Activated CD4-positive, alpha-beta T cell treated with anti-CD3 and anti-CD28 coated beads, Interleukin-2, amount 50 U/mL, for 1 hour (primary cell): ENCODE measurements at places on chromosomes 16 and 17.

- DNase-seq = no peak
Observed at GRCh38 chr16:25010542-25010941, 4.6 kb downstream of the ARHGAP17 start.

DNA sequence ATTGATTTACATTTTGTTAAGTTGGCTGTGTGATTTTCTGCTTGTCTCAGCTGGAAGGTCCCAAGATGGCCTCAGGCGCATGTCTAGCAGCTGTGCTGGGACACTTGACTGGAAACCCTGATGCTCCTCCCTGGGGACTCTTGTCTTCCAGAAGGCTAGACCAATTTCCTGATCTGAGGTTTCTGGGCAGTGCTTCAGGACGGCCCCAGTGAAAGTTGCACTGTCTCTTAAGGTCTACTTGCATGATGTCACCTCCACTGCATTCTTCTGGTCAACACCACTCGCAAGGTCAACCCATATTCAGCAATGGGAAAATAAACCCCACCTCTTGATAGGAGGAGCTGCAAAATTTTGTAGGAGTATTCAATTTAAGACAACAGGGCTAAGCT lies 116.0 kb downstream of the SALL1 start:
- DNase-seq = no peak

- no peak for DNase-seq
Observed at GRCh38 chr17:72380737-72381136, 259.9 kb downstream of the SOX9 start.

- no peak for DNase-seq
Observed at GRCh38 chr17:43810226-43810715, 22.7 kb downstream of the MPP3 start.

- DNase-seq = no peak
Observed at GRCh38 chr16:84546669-84547545, 42.4 kb upstream of the MEAK7 start.

DNA sequence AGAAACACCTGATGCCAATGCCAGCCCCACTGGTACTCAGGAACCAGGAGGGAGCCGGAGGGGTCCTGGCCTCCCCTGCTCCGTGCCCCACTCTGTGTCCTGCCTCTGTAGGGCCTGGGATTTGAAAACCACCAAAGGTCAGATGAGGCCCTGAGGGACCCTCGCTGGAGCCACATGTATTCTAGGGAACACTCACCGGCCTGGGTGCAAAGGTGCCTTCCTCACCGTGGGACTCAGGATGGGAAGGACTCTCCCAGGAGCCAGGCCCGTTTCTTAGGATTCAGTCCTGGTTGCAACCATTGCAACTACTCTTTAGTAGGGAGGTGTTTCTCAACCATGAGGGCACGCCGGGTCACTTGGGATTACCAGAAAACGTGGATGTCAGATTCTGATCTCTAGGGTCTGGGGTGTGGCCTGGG lies 74.6 kb downstream of the N4BP1 start:
- DNase-seq = no peak

- DNase-seq = no peak
Observed at GRCh38 chr16:53651357-53651756, 52.3 kb downstream of the RPGRIP1L start.

GRCh38 chr17:20226814-20227482 lies 217.8 kb downstream of the SPECC1 start:
- DNase-seq = peak; percentile 79

GRCh38 chr16:21302454-21302853 lies 24.4 kb upstream of the CRYM start:
- no peak for DNase-seq

- DNase-seq = peak; percentile 69
Observed at GRCh38 chr17:32876417-32877163, at the start of gene MYO1D. Gene MYO1D (minus strand): TSS chr17:32877124. CDS start chr17:32876872, 252 bp downstream.

DNA sequence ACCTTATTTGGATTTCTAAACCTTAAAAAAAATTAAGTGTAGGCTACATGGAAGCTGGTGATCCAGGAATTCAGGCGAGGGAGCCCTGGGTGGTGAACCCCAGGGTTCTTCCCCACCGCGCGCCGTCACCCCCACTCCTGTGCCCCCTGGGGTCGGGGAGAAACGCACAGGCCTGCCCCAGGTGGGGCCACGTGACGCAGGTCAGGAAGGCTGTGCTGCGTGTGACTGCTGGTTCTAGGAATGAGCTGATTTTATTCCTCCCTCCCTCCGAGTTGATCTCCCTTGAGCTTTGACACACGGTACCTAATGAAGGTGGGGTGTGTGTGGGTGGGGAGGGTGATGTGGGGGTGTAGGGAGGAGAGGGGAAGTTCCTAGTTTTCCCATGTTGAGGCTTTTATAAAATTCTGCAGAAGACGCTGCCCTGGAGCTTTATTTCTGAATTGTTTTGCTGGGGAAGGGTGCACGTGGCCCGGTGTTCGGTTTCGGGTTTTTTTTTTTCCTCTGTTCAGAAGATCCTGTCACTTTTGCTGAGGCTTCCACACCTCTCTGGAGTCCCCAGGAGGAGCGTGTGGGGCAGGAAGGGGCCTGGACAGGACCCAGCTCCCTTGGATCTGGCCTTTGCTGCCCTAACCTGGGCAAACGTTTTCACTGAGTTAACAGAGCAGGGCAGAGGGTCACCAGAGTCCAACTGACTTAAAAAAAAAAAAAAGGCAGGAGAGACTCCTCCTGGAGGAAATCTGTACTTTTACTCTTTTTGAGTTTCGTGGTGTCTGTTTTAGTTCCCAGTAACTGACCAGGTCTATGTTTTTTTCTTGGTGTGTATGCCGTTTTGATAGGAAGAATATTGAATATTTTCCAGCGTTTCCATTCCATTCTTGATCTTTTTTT lies 55.8 kb upstream of the GSE1 start:
- DNase-seq = peak; percentile 31

GRCh38 chr17:16459271-16459670 lies 32.7 kb downstream of the LRRC75A start:
- DNase-seq = no peak

DNA sequence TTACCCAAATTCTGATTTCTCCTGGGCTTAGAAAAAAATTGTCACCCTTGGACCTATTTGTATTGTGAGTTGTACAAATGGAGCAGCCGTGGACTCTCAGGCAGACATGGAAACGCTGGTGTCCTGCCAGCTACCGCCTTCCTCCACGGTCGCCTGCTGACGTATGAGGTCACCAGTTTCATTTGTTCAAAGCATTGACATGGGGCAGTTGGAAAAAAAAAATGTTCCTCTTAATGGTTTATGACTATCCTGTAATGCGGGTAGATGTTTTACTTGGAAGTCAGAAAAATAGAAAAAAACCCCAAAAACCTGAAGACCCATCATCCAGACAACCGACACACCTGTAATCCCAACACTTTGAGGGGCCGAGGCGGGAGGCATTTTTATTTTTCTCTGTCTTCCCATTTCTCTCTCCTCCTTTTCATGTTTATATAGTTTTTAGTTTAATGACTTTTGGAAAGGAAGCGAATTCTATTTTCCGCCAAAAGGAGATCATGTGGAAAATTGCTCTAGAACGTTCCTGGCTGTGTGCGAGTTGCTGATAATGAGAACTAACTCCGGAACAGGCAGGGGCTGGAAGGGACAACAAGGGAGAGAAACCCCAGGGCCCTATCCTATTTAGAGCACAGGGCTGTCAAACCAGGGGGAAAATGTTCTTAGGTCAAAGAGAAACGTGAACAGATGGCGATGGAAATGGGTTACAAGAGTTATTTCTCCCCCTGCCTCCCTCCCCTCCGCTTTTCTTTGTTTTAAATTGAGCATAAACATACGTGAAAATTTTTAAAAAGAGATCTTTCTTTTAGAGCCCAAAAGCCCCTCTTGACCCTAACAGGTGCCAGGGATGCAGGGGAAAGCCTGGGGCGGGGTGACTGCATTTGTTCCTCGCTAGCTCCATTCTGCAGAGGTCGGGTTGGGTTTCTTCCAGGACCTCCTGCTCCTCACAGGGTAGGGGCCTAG lies 13.7 kb downstream of the DNAH17 start:
- no peak for DNase-seq

GRCh38 chr17:65677932-65678331 lies 116.5 kb upstream of the AXIN2 start:
- no peak for DNase-seq

- peak; percentile 27 for DNase-seq
Observed at GRCh38 chr16:89170346-89171215, 967 bp upstream of the CDH15 start.

DNA sequence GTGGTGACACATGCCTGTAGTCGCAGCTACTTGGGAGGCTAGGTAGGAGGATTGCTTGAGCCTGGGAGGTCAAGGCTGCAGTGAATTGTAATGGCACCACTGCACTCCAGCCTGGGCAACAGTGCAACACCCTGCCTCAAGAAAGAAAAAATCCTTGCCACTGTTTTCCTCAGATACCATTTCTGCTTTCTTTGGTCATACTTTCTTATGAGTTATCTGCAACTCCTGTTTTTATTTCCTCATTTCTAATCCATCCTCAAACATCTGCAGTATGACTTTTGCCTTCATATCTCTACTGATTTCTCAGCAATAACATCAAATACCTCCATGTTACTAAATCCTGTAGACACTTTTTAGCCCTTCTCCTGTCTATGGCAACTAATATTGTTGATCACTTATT lies 3.1 kb upstream of the AP2B1 start:
- DNase-seq = no peak

DNA sequence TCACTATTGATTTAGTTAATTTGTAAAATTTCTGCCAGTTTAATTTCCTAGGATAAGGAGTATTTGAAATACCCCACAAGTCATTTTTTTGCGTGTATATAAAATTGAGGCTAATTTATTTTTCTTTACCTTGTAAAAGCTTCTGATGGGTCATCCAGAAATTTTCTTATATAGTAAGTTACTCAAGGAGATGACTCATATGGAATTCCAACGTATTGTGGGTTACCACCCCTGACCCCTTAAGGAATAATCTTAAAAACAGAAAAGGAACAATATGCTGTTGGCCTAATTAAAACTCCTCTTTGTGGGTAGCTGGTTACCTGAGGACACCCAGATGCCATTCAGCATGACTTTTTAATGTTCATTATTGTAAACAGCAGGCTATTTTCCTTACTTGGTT lies 13.6 kb downstream of the HEATR6 start:
- DNase-seq = no peak

- peak; percentile 55 for DNase-seq
Observed at GRCh38 chr16:81730090-81731051, 48.7 kb upstream of the PLCG2 start.

GRCh38 chr17:56708220-56708558 lies 114.7 kb downstream of the NOG start:
- DNase-seq = no peak

- DNase-seq = no peak
Observed at GRCh38 chr16:53785044-53785443, 81.1 kb downstream of the FTO start.

DNA sequence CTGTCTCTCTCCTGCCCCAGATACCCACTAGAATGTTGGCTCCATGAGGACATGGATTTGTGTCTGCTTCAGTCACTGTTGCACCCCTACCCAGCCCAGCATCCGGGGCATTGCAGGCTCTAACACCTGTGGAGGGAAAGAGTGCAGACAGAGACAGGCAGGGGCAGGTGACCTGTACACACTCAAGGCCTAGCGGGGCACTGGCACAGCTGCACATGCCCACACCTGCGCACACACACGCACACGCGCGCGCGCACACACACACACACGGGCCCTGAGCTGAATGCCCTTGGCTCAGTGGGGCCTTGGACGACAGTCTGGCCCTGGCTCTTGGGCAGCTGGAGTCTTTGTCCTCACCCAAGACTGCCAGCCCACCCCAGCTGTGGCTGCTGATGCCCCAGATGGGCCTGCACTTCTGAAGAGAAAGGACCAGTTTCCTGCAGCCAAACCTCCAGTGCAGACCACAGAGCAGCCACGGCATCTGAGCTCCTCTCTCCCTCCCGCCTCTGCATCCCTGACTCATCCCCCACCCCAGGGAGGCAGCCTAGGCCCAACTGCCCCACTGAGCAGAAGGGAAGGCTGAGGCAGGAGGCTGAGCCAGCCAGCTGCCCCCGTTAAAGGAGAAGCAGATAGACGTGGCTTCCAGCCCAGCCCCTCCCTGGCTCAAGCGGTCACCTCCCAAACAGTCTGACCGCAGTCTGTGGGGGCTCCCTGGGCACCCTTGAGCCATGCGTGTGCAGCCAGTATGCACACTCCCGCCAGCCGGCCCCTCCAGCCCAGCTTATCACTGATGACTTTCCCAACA lies 12.3 kb upstream of the RAI1 start:
- DNase-seq = no peak

- peak; percentile 82 for DNase-seq
Observed at GRCh38 chr17:81959362-81960129, 1.4 kb downstream of the NOTUM start.

DNA sequence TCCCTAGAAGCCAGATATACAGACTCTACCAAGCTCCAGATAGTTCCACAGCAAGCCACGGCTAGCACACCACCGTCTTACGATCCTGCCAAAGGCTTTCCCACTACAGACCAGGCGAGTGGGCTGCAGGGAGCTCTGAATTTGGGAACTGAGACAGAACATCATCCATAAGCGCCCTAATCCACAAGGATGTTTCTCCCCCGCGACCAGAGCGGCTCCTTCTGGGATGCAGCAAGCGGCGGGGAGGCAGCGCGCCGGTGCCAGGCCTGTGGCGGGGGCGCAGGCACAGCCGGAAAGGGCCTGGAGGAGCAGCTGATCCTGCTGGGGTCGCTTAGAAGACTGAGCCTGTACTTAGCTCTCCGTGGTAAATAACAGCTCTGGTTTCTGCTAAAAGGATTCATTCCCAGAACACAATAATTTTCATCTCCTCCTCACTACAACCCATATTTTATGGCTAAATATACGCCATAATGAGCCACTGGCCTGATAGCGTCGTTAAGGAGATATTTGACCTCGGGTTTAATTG lies 16.2 kb upstream of the FOXF1 start:
- DNase-seq = no peak

DNA sequence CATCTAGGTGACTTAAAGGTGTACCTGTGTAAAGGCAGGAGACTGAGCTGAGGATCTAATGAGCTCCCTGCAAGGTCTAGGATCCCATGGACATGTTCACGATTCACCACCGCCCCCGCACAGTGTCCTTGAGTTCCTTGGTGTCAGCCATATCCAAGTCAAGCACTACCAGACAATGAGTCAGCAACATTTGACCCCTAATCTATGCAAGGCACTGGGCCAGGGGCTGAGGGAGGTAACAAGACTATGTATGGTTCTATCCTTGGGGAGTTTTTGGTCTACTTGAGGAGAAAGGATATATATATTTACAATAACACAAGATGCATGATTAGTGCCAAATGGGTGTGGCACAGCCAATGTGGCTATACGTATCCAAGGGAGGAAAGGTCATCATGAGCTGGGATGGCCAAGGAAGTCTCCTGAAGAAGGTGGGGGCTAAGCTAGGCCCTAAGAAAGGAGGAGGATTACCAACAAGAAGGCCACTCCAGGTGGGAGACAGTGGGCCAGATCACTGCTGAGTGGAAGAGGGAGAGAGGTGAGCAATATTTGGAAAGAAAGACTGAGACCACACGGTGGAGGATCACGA lies 35.0 kb downstream of the ITGB3 start:
- DNase-seq = no peak

- no peak for DNase-seq
Observed at GRCh38 chr16:822174-822908, 21.8 kb upstream of the GNG13 start.

GRCh38 chr16:75236736-75237397 lies 14.6 kb downstream of the BCAR1 start:
- no peak for DNase-seq
